Activated CD8-positive, alpha-beta memory T cell treated with anti-CD3 and anti-CD28 coated beads, Interleukin-2, amount 50 U/mL, for 48 hours (primary cell): ENCODE measurements at places on chromosomes 4 and X.

DNA sequence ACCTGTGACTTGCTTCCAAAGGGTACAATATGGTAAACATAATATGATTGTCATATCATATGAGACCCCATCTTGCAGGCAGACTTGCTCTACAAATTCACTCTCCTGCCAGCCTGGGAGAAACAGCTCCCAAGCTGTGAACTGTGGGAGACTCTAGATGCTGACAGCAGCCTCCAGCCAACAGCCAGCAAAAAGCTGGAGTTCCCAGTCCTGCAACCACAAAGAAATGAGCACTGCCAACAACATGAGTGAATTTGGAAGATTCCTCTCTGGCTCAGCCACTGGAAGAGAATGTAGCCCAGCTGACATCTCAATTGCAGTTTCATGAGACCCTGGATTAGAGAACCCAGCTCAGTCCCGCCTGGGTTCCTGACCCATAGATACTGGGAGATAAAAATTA lies 145.4 kb downstream of the QDPR start:
- DNase-seq: no peak

DNA sequence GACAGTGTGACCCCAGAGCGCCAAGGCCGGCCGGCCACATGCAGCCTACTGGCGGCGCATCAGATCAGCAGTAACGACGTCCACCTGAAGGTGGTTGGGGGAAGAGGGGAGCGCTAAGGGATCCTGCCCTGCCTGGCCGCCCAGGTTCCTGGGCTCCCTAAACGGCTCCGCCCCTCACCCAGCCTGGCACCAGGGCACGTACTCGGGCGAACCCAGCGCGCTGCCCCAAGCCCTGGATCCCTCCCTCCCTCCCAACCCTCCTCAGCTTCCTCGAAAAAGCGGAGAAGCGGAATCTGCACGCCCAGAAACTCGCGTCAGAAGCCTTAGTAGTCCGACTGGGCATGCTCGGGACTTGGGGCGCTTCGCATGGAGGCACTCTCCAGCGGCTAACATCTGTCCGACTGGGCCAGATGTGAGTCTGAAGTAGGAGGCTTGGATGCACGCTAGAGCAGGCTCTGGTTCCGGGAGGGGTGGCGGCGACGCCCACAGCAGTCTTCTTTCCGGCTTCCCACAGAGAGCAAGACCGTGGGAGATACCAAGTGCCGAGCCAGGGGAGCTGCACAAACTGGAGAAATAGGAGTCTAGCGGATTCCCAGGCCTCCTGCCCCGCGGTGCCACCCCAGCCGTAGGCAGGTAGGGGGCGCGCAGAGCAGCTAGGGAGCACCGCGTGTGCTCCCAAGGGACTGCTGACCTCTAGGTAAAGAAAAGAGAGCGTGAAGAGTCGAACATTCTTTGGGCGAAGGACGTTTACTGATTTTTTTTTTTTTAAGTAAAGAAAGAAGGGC lies 114.3 kb upstream of the TEX13C start:
- peak; percentile 53 for DNase-seq

DNA sequence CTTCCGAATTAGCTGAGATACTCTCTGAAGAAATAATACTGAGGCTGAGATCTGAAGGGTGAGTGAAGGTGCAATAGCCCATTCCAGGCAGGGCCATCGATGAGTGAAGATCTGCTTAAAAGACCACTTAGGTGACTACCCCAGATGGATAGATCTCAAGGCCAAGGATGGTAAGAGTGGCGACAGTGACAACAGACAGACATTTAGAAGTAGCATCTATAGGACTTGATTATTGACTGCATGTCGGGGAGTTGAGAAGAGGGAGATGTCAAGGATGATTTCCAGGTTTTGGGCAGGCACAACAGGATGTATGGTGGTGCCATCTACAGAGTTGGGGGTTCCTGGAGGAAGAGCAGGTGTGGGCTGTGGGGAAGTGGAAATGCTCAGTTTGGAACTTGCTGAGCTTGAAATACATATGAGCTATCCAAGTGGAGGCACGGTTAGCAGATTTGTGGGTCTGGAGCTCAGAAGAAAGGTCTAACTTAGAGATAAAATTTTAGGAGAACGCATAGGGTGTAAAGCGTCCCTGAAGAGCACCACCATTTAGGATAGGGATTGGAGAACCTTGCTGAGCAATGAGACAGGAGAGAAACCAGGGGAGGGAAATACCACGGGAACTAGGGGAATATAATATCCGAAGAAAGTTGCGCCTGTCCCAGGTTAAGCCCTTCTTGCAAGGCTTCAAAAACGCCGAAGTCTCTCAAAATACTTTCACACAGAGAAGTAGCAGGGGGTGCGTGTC lies 688 bp downstream of the UFSP2 start:
- DNase-seq: no peak

DNA sequence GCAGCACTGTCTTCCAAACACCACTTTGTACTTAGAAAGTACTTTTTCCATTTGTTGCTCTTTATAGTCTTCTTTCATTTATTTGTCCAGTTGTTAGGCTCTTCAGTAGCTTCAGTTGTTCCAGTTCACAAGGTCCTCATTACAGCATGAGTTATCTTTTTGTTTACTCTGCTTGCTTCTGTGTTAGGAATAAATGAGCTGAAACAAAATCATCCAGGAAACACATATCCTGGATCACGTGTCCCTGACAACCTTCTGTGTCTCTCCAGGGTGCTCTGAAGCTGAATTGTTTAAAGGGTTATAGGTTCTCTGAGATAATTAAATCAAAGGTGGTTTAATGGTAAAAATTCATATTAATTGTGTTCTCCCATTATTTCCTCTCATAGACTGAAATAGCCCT lies 19.9 kb upstream of the KLHL8 start:
- no peak for DNase-seq

- DNase-seq: no peak
These were observed 32.5 kb downstream of the TLL1 start for GRCh38 chr4:165905405-165906027.

GRCh38 chr4:66565801-66566200 lies 895.5 kb upstream of the EPHA5 start:
- no peak for DNase-seq

GRCh38 chr4:153785910-153786721 lies 2.8 kb downstream of the SFRP2 start:
- no peak for DNase-seq

DNA sequence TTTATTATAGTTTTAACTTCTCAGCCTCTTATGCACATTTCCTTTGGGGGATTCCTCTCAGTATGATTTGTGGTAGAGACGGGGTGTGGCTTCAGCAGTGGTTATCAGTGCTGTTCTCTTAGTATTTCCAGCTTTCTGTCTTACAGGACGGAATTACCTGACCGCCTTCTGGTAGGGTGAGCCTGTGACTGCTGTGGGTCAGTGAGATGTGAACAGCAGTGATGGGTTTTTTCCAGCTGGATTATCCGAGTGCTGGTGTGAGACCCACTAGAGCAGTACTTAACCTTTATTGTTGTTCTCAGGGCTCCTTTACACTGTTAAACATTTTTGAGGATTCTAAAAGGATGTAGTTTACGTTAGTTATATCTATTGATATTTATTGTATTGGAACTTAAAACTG lies 135.2 kb downstream of the SLIT2 start:
- no peak for DNase-seq

DNA sequence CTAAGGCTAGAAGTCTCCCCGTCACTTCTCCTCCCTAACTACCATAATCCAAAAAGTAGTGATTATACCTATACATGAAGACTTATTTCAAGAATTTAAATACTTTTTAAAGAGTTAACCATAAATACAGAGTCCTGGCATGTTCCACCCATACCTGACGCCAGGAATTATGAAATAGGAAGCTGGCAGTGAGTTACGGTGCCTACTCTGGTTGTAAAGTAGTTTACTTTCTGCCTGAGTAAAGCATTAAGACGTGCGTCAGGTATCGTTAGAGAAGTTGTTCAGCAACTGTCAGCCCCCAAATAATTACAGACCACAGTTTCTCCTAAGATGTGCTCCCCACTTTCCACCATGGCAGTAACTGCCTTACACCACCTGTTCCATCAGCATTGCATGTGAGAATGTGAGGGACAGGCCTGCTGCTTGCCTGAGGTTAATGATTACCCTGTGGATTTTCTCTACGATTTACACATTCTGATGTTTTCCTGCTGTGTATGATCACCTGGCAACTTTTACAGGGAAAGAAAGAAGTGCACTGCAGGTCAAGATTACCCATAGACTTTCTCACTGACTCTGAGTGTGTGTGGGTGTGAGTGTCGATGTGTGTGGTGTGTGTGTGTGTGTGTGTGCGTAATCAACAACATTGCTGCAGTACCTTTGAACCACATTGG lies 92.3 kb upstream of the SLC7A11 start:
- DNase-seq: no peak

DNA sequence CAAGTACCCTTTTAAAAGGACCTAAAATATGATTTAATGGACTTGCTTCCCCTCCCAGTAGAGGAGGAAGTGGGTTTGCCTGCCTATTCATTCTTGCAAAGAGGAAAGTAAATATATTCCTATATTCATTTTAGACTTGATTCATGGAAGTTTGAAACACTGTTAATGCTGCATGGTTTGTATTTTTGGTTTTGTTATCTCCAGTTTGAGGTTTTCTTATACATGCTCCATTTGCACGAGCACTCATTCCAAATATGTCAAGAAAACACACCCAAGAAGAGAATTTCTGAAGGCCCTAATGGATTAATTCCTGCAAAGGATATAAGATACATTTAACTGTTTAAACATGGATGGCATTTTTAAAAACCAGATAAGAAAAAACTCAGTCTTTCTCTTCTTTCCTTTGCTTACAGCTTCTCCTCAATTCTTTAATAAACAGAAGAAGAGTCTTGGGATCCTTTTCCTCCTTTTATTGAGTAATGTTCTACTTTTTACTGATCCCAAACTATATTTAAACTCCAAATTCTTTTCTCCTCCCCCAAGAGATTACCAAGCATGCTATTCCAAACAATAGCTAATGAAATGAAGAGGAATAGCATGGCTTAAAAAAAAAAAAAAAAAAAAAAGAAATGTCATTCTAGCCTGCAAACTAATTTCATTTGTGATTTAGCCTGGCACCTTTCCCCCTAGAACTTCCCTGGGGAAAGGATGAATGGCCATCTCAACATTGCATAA lies 54.6 kb upstream of the LDB2 start:
- no peak for DNase-seq

DNA sequence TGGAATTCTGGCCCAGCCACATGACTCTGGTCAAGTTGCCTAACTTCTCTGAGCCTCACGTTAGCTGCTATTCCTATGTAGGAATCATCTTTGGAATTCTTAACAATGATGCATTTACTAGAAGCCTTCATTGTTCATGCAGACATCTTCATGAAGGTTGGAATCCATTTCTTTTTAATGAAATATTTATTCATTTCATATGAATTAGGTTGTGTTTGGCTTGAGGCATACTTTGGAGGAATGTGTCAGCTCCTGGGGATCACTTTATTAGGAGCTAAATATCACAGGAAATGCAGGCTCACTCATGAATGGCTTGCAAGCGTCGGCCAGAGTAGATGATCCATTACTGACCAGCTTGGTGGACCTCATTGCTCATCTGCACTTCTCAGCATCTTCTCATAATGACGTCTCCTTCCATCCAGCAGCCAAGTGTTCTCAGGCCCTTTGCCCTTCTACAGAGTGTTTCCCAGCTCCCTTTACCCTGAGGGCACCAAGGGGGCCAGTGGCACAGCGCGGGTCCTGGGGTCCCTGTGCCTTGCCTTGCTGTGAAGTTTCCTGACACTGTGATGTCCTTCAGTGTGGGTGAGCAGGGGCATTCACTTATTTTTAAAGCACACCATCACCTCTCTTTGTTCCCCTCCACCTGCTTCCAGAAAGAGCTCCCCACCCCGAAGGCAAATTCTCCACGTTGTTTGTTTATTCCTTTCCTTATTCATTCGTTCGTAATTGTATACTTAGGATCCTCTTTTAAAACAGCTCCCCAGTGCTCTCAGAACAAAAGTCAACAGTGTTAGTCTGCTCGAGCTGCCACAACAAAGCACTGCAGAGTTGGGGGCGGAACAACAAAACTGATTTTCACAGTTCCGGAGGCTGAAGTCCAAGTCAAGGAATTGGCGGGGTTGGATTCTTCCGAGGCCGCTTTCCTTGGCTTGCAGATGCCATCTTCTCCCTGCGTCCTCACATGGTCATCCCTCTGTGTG lies 106.8 kb downstream of the STK32B start:
- no peak for DNase-seq

DNA sequence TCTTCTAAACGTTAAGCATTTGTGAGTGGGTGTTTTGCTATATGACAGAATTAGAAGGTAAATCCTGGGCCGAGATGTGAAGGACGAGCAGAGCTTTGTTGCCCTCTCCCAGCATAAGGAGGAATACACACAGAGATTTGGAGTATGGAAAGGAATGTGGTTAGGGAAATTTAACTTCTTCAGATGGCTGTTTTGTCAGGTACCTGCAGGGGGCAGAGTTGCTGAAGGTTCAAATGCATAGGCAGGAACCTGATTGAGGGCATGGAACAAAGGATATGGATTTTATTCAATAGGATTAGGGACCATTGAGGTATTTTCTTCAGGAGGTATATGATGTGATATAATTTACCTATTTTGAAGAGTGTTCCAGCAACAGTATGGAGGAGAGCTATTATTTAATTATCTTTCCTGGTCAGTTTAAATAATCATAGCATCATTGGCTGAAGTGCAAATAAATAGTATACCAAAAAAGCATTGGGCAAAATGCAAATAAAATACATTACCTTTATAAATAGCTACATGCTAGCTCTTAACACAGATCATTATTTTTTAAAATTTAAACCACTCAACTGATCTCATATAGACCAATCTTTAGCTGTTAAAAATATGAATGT lies 143.6 kb downstream of the SLIT2 start:
- peak; percentile 49 for DNase-seq

DNA sequence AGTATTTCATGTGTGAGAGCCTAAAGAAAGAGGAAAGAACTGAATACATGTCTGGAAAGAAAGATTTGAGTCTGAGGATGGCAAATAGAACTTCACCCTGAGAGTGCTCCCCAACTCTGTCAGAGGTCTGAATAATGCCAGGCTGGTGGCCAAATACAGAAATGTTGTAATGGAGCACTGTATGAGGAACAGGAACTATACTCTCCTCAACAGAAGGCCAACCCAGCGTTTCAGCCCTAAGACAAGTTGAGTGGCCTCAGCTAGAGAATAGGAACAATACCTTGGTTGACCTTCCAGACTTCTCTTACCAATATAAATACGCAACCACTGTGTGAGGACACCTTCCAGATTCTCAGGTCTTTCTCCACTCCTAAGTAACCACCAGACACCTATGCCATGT lies 94.5 kb upstream of the STIM2 start:
- no peak for DNase-seq
